Tracheal epithelial cell (primary cell): ENCODE measurements at places on chromosomes 1 and 21. TPM values are rescaled to one million over a fixed set of nuclear protein-coding genes. Genes with fewer than 3 reads are reported as not detected.

Gene LSS
- total RNA-seq = 42.4 and 66.3 TPM in 2 replicates

Gene DAB1
- not detected in 2 replicates for total RNA-seq

Gene SDC3
- 2.1 and 11.1 TPM in 2 replicates for total RNA-seq

Gene HSD3B2
- total RNA-seq = not detected in 2 replicates

Gene TMCO4
- 5.8 and 10.1 TPM in 2 replicates for total RNA-seq

Gene PADI3
- total RNA-seq = 0.43 and 1.2 TPM in 2 replicates

Gene TESK2
- 2.4 and 2.8 TPM in 2 replicates for total RNA-seq

Gene PADI1
- total RNA-seq = 5.5 and 6.5 TPM in 2 replicates

Gene ACBD6
- 57.4 and 70.3 TPM in 2 replicates for total RNA-seq

Gene C1QC
- not detected in 2 replicates for total RNA-seq

Gene UTS2
- not detected in 2 replicates for total RNA-seq

Gene KCNJ15
- 10.2 and 36.9 TPM in 2 replicates for total RNA-seq

Gene FCGR3A
- not detected in 2 replicates for total RNA-seq

Gene OR2T2
- total RNA-seq = not detected in 2 replicates

Gene CLDN14
- 1.4 TPM in 1 of 2 replicates, not detected in the other for total RNA-seq
